ENCODE measurements at places on chromosomes 5 and 9. TPM values are rescaled to one million over a fixed set of nuclear protein-coding genes. Genes with fewer than 3 reads are reported as not detected.

DNA sequence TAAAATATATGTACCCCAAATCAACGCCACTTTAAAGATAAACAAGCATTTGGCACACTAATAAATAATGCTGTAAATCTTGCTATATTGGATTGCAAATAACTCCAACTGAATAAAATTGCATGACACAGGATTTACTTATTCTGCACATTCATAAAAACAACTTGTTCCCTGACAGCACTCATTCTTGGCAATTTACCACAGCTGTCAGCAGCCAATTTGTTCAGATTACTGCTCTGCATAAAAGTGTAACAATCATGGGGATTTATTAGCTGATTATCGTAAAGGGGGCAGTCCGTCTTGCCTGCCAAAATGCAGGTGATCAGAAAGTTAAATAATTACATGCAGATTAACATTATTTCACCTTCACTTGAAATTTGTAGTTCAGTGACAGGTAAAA lies 285.3 kb downstream of the SLF1 start:
- DNase-seq = no peak

EXOC3 gene
- 58.5 TPM for total RNA-seq

GRCh38 chr9:20395651-20396050 lies 226.6 kb downstream of the MLLT3 start:
- DNase-seq = no peak

DNA sequence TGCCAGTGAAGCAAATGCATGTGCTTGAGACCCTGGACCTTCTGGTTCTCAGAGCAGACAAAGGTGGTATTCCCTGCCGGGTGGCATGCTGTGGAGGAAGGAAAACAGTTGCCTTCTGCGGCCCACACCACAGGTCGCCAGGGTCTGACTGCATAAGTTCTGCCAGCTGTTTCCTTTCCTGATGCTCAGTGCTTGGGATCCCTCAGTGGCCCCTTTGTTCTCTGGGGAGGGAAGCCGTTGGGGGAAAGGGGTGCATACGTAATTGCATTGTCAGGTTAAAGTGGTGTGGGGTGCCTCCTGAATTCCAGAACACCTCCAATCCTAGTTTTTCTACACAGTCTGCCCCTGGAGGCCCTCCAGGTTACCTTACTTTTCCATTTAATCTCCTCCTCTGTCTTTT lies 43.1 kb upstream of the SLC2A8 start:
- peak; percentile 73 for DNase-seq

DNA sequence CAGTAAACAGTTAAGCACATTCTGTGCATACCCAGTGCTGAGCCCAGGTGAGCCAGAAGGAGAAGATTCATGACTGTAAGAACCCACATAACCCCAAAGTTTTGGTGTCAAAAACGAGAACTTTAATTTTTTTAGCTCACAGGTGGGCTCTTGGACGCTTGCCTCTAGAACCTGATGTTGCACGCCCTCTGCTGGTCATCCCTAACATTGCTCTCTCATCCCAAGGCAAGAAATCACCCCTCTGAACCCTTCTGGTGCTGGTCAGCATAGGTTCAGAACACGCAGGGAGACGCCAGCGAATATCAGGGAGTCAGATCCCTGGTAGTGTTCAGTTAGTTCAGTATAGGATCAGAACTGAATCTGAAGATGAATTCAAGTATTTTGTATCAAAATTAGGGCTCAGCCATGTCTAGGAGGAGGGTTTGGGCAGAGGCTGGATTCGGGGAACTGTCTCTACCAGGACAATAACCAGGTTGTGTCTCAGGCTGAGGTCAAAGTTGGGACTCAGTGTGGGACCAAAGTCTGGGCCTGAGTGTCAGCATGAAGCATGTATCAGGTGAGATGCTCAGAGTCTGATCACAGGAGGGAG lies 4.1 kb upstream of the DNAJB5 start:
- no peak for DNase-seq

DNA sequence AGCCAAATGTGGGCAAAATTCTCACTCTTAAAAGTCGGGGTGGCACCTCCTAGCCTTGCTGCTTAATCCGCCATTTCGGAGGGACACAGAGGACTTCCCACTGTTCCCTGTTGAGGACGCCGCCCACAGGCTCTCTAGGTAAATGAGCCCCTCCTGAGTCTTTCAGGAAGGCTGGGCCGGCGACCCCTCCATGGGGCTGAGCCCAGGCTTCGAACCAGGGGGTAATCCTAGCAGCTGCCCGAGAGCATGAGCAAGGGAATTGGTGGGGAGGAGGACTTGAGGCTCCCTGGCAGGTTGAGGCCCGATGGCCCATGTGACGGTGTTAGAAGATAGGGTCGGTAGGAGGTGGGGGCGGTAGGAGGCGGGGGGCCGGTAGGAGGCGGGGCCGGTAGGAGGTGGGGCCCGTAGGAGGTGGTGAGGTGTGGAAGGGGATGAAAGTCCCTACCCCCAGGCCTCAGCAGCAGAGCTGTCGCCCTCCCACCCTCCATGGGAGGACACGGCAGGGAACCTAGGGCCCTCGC lies 17.1 kb downstream of the SLC12A7 start:
- no peak for DNase-seq

GRCh38 chr9:23825700-23826099 lies 340 bp downstream of the ELAVL2 start:
- no peak for DNase-seq

LVRN gene
- total RNA-seq = 15.9 TPM

GRCh38 chr5:369151-369868 lies 47.8 kb downstream of the AHRR start:
- peak; percentile 71 for DNase-seq

DNA sequence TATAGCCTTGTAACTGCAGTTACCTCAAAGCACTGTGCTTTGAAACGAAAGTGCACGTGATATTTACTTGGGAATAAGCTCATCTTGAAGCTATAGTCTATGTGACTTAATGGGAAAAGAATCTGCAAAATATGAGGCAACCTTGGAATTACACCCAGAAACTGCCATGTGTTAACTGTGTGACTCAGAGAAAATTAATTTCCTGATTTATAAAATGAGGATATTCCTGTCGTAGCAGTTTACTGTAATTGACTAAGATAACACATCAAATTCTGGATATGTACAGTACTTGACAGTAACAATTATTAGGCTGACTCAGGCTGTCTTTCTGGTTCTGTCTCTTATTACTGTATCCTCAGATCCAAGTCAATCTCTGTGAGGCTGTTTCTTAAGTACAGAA lies 1079.9 kb upstream of the ACO1 start:
- DNase-seq = no peak

DNA sequence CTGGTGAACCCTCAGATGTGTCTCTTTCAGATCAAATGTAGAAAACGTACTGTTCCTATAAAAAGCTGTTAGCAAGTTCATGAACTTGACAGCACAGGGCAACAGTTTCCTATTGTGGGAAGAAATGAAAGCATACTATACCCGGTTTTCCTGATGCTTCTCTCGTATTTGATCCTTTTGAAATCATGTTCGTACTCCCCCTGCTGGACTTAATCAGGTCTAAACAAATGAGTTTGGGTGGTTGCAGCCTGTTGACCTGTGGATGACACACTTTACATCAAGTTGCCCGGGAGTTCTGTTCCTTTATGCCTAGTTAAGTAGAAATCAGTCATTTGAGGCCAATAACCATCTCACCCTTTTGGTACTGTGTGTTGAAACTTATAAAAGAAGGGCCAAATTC lies 1992.3 kb downstream of the MAT2B start:
- DNase-seq = no peak

IL13 gene
- total RNA-seq = not detected

RCL1 gene
- total RNA-seq = 33.8 TPM

DNA sequence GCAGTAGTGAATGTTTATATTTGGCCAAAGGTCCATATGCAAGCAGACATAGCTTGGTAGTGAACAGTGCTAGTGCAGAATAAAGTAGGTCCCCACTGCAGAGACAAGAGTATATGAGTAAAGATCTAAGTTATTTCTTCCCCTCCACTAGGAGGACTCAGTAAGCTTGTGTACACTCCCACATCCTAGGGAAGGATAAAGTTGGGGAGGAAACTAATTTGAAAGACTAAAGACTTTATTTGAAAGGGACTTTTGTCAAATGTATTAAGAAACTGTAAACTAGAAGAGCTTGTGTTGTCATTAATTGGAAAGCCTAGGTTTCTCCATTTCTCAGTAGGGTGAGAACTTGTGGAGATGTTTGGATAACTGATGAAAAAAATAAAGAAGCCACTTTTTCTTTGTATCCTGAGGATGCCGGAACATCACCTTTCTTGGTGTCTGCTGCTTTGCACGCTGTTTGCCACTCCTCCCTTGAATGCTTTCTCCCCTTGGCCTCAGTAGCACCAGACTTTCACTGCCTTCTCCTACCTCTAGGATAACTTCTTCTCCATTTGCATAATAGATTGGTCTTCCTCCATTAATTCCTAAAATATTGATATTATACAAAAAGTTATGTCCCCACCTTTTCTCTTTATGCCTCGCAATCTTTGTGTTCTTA lies 329.0 kb downstream of the PARP8 start:
- DNase-seq = no peak

DNA sequence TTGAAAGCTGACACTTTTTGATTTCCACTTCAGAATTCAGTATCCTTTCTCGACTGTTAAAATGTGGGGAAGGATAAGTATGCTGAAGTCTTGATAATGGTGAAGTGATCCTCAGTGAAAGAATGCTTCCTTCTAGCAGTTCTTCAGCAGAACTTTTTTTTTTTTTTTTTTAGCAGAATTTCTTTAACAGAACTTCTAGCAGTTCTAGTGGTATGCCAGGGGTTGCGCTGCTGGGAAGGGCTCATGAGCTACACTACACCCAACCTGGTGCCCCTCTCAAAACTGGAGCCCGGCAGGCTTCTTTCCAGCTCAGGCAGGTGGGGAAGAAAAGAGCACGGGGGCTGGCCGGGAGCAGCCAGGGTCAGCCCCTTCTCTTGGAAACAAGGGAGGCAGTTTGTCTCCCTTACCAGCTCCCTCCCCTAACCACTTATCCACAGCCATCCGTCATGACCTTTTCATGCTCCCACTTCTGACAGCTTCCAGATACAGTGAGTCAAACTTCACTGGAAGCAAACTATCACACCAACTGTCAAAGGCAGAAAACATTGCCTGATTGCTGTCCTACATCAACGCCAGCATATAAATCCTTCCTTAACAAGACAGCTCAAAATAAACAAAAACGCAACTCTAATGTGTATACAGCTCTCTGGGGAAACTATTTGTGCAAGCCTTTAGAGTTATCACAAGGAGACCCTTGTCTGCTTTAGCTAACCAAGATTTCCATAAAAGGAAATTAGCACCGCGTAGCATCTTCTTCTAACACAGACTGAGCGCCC lies 211.5 kb downstream of the GAPVD1 start:
- no peak for DNase-seq

DNA sequence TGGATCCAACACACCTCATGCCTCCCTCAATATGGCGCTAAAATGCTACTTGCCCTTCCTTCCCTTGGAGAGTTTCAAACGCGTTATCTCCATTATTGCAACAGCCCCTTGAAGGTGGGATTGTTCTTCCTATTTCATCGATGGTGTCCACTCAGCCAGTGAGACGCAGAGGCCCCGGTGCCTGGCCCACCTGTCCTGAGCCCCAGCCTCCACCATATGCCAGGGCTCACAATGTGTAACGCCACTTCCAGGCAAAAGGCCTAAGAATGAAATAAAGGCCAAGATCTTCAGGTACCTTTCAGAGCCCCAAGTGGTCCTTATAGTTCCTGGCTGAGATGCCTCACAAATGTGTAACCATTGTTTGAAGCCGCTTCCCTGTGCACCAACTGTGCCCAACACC lies 170.7 kb upstream of the PHYKPL start:
- DNase-seq = peak; percentile 30

- DNase-seq = no peak
Measured at GRCh38 chr9:14325147-14325546, 11.2 kb upstream of the NFIB start.

GRCh38 chr5:137200906-137201700 lies 298.0 kb downstream of the SPOCK1 start:
- DNase-seq = no peak

DNA sequence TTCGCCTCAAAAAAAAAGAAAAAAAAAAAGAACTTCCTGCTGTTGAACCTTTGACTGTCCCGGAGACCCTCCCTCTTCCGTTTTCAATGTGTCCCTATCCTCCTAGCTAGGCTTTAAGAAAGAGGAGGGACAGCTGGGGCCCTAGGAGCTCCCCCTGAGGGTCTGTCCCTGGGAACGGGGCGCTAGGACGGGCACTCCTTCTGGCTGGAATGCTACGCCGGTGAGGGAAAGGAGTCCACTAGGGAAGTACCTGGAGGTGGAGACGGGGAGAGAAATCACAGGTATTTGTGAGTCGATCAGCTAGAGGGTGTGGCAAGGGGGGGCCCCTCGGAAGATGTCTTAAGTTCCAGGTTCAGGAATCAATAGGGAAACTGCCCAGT lies 4.6 kb downstream of the SIT1 start:
- DNase-seq = no peak

SVEP1 gene
- 359 TPM for total RNA-seq

GRCh38 chr5:150846654-150847333 lies 473 bp downstream of the IRGM start:
- DNase-seq = no peak

SMIM3 gene
- 177 TPM for total RNA-seq

DNA sequence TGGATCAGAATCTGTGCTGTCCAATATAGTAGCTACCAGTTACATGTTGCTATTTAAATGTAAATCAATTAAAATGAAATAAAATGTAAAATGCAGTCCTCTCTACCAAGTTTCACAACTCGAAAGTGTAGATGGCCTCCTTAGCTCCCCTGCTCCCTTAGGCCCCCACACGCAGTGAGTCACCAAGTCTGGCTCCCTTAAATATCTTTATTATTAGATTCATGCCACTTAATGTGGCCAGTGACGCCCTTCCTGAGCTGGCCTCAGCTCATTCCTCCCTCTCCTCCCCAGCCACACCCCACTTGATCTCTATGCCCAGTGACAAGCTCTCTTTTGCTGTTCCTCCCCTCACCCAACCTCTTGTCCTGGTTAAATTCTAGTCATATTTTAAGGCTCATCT lies 88.4 kb upstream of the DNAH5 start:
- DNase-seq = no peak

- no peak for DNase-seq
Measured at GRCh38 chr5:141908796-141909195, 14.9 kb upstream of the DELE1 start.

DNA sequence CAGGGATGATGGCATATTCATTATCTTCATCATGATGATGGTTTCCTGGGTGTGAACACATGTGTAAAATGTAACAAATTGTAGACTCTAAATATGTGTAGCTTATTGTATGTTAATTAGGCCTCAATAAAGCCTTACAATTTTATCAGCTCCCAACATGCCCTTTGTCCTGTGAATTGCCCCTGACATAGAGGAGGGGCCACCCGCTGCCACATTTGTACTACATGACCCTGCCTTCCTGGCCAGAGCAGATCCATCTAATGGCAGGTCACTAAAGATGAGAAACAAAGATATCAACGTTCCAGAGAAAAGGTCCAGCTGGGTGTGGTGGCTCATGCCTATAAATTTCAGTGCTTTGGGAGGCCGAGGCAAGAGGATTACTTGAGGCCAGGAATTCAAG lies 117.2 kb downstream of the CAAP1 start:
- DNase-seq = no peak

DMRT3 gene
- 1.1 TPM for total RNA-seq

DNA sequence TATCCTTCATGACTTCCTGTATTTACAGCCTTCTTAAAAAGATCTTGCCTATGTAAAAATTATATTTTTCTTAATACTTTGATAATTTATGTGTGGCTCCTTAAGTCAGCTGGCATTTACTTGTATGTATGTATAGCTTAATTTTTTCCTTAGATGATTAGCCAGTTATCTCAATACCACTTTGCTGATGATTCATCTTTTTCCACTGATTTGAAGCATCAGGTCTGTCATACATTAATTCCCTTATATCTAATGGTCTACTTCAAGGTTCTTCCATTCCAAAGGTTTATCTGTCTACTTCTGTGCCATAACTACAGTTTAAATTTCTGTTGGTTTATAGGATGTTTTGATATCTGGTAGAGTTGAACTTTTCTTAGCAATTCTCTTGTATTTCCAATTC lies 44.9 kb upstream of the MTMR12 start:
- no peak for DNase-seq

TSSK1B gene
- not detected for total RNA-seq

Data from mesenteric fat pad (tissue), 1 donor.